ENCODE measurements at places on chromosomes 2 and 18.

GRCh38 chr2:32289165-32289999 lies 11.7 kb downstream of the YIPF4 start:
- no peak for DNase-seq

DNA sequence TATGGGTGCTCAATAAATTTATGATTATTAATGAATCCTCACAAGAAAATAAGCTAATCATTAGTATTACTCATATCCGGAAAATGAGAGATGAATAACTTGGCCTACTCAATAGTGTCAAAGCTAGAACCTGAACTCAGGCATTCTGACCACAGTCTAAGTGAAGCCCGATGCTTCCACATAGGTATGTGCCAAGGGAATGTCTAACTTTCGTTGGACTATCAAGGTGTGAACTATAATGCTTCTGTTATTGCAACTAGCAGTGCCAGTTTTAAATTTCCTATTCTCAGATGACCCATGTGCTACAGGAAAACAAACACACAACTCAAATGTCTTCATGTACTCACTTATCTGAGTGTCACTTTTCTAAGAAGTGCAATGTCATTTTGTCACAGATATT lies 1.8 kb downstream of the BARD1 start:
- DNase-seq = no peak

DNA sequence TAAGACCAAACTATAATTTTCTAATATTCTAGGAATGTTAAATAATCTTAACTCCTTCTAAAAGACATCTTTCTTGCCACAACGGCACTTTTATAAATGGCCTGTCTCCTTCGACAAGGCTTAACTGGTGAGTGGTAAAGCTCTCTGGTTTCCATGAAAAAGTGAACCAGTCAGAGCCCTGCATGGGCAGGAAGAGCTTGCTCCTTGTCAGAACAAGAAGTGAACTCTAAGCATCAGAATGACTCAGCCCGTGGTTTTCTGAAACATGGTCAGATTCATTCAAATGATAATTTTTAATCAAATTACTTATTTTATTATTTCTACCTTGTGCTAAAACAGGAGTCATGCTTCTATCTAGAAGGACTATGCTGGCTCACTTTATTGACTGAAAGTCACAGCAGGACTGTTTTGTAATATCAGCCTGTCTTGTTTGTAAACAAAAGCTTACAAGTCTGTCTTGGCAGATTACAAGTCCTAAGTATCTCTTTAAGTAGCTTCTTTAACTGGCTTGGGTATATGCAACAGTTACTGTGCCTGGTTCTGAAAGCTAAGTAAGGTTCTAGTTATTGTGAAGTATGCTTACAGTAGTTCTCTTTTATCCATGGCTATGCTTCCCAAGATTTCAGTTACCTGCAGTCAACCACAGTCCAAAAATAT lies 245.4 kb downstream of the NAPG start:
- DNase-seq = no peak

DNA sequence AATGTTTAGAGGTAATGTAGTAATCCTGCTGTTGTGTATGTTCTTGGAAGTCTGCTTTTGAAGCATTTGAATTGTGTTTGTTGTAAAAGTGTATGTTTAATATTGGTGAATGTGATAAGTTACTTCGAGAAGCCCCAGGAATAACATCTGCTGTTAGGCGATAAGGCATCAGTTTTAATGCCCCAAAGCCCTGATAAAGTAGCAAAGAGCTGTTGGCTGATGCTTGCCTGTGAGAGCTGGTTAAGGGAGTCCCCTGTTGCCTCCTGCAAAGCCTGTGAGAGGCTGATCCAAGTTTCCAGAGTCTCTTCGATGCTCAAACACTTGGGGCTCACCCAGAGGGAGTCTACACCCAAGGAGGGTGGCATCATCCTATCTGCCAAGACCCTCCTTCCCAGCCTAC lies 110.3 kb downstream of the RNF152 start:
- DNase-seq = no peak

- no peak for DNase-seq
Observed at GRCh38 chr18:25493401-25493800, 141.4 kb upstream of the ZNF521 start.

DNA sequence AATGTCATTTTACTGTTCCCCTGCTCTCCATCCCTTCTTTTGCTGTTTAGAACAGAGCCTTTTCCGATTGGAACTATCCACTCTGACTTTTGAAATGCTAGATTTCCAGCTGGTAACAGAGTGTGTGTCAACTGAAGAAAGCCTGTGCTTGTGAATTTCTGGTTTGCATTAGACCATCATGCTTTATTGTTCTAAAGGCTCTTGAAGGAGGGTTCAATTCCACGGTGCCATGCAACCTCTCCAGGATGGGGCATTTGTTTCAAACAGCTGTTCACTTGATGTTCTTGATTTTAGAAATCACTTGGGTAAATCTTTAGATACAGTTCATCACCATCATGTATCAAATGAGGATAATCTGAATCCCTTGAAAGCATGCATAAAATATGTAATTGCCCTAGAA lies 156.7 kb downstream of the QPCT start:
- no peak for DNase-seq

GRCh38 chr2:233820774-233821105 lies 33.6 kb downstream of the HJURP start:
- no peak for DNase-seq

DNA sequence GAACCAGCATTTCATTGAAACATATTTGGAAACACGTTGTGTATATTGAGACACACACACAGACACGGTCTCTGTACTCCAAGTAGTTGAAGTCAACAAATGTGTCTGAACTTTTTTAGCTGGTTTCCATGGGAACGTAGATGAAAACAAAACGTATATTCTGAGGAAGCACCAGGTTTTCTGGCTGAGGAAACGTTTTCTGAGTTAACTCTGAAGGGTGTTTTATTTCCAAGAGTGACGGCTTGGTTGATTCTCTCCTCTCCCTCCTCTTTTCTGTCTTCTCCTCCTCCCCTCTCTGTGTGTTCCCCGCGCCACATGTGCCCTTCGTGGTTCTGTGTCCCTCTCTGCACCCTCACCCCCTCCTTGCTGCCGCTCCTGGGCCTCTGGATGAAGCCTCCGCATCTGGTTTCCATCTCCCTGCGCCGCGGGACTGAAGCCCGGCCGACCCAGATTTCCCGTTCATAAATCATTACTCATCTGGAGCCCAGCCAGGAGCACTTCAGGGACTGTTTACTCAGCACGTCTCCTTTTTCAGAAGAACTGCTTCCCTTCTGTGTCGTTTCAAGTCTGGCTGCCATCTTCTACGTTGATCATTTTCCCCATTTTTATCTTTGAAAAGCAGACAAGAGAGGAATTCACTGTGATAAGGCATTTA lies 122.7 kb downstream of the COL6A3 start:
- DNase-seq = peak; percentile 90

DNA sequence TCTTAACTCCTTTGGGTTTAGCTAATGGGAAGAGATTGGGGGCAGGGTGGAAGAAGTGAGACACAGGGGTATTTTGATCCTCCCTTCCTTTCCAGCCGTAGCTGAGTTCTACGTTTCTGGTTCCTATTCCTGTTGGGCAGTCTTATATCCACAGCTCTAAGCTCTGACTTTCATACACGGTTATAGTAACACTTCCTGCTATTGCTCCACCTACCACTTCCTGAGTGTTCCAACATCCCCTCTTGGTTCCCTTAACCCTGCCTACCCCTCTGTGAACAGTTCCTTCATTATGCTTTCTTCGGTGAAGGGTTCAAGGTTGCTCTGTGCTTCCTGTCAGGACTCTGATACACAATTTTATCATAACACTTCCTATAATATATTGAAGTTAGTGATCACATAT lies 205.1 kb downstream of the DNAH7 start:
- DNase-seq = no peak

DNA sequence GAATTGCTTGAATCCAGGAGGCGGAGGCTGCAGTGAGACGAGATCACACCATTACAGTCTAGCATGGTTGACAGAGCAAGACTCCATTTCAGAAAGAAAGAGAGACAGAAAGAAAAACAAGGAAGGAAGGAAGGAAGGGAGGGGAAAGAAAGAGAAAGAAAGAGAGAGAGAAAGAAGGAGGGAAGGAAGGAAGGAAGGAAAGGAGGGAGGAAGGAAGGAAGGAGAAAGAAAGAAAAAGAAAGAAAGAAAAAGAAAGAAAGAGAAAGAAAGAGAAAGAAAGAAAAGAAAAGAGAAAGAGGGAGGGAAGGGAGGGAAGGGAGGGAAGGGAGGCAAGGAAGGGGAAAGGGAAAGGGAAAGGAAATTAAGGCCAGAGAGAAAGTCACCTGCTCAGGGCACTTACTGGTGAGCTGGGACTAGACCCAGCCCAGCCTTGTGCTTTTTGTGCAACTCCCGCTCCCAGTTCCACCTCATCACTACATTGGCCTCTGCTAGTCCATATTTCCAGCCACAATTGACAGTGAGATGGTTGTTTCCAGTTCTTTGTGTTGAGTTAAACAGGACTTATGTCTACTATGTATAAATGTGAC lies 35.7 kb downstream of the MOGAT1 start:
- DNase-seq = no peak

GRCh38 chr2:189300916-189301315 lies 121.4 kb upstream of the COL5A2 start:
- DNase-seq = no peak

- DNase-seq = no peak
Observed at GRCh38 chr2:200422071-200422470, 87.8 kb downstream of the KCTD18 start.

DNA sequence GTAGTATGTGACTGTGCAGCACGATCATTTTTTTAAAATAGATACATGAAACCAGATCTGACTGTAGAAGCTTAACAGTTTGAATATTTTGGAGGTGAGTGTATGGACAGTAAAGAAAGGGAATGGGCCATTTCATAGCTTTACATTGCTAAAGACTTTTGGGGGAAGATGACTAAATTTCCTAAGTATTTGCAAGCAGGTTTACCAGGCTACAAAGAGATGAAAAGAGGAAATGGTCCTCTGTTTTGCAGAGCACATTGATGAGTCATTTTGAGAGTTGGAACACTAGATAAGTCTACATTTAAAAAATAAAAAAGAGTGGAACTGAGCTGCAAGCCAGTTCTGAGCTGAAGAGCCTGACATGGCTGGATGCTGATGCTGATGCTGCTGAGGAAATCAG lies 115.7 kb upstream of the LRATD1 start:
- peak; percentile 7 for DNase-seq

DNA sequence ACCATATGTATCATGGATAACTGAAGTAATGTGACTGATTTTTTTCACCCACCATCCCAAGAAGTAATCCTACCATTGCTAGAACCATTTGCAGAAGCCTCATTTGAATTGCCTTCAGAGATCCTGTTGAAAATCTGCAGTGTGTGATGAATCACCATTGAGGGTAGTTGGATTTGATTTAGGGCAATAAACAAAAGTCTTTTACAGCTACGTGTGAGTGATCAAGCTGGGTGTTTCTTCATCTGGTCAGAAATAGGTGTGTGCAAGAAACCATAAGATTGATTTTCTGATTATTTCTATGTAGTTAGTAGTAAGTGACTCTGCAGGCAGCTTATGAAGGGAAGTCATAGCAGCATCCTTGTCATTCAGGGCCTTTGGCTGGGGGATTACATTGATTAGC lies 159.6 kb downstream of the MGAT5 start:
- no peak for DNase-seq

DNA sequence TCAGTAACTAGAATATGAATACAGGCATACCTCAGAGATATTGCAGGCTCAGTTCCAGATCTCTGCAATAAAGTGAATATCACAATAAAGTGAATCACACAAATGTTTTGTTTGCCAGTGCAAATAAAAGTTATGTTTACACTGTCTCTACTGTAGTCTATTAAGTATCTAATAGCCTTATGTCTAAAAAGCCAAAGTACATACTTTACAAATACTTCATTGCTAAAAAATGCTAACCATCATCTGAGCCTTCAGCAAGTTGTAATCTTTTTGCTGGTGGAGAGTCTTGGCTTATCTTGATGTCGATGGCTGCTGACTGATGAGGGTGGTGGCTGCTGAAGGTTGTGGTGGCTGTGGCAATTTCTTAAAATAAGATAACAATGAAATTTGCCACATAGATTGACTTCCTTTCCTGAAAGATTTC lies 159.4 kb downstream of the MYO1B start:
- no peak for DNase-seq

- DNase-seq = no peak
Observed at GRCh38 chr2:128408349-128409305, 90.0 kb upstream of the HS6ST1 start.

- DNase-seq = no peak
Observed at GRCh38 chr2:233354500-233354924, 218 bp downstream of the DGKD start.

- DNase-seq = no peak
Observed at GRCh38 chr2:217329023-217329431, 469.2 kb upstream of the TNP1 start.

- DNase-seq = no peak
Observed at GRCh38 chr2:195330513-195330956, 326.5 kb upstream of the SLC39A10 start.

GRCh38 chr2:236769981-236770671 lies 200.5 kb downstream of the ACKR3 start:
- DNase-seq = peak; percentile 96

Data from T1000 (cell line).